Transverse colon (tissue), 4 donors: ENCODE measurements at places on chromosomes 2 and 18. TPM values are rescaled to one million over a fixed set of nuclear protein-coding genes. Genes with fewer than 3 reads are reported as not detected.

TANK gene
- total RNA-seq: 35.0 TPM

DSC1 gene
- total RNA-seq: not detected

TTC31 gene
- 32.6 TPM for total RNA-seq

ZNF385B gene
- total RNA-seq: 6.0 TPM

ACMSD gene
- total RNA-seq: not detected

OSR1 gene
- 4.1 TPM for total RNA-seq

PROC gene
- 2.9 TPM for total RNA-seq

MYO5B gene
- total RNA-seq: 111 TPM

TLX2 gene
- total RNA-seq: not detected

TGFA gene
- 19.8 TPM for total RNA-seq

CYRIA gene
- 2.9 TPM for total RNA-seq

DNER gene
- total RNA-seq: 3.0 TPM

IL1RN gene
- 0.40 TPM for total RNA-seq

PHOSPHO2 gene
- total RNA-seq: 12.7 TPM

NTSR2 gene
- total RNA-seq: not detected

PROKR1 gene
- total RNA-seq: 0.16 TPM

COLEC12 gene
- total RNA-seq: 1.4 TPM

FABP1 gene
- total RNA-seq: 1,233 TPM

ANKRD36C gene
- total RNA-seq: 38.6 TPM

AOX1 gene
- total RNA-seq: 12.0 TPM
